ENCODE measurements at places on chromosomes 11 and 22.
A peak's percentile ranks its signal among the peaks of the same experiment; 100 is the strongest.

- peak; percentile 7 for DNase-seq
Observed at GRCh38 chr11:72111300-72112142, 974 bp downstream of the ANAPC15 start.

DNA sequence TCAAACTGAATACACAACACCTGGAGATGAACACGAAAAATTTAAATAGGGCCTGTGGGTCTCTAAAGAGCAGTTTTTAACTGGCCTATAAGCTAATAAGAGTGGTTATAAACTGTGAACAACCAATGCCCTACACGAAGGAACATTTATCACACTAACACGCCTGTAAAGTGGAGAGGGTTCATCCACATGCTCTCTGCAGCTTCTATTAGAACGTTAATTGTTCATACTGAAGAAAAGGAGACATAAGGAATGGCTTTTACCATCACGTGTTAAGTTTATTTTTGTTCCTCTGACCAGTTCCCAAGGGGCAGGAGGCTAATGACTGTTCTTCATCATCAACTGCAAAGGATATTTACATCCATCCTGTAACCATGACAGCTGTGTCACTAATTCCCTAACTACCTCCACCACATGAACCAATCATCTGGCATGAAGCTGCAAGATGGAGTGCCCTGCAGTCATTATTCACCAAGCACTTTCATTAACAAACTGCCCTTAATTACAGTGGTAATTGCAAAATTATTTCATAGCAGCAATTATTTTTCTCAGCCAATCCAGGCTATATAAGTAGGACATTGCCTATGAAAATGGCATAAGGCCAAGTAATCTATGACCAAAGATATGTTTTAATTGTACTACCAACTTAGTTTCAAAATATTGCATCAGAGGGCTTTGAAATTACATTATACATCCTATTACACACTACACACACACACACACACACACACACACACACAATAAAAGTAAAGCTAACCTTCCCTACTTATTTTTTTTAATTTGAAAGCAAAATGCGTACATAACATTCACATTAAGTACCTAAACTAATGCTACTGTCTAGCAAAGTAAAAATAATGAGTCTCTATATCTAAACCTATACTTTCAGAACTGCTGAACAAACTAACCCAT is 186.7 kb downstream of the CADM1 start:
- DNase-seq, result peak; percentile 35

GRCh38 chr11:104944076-104944475 is 24.3 kb downstream of the CASP4 start:
- DNase-seq, result no peak

DNA sequence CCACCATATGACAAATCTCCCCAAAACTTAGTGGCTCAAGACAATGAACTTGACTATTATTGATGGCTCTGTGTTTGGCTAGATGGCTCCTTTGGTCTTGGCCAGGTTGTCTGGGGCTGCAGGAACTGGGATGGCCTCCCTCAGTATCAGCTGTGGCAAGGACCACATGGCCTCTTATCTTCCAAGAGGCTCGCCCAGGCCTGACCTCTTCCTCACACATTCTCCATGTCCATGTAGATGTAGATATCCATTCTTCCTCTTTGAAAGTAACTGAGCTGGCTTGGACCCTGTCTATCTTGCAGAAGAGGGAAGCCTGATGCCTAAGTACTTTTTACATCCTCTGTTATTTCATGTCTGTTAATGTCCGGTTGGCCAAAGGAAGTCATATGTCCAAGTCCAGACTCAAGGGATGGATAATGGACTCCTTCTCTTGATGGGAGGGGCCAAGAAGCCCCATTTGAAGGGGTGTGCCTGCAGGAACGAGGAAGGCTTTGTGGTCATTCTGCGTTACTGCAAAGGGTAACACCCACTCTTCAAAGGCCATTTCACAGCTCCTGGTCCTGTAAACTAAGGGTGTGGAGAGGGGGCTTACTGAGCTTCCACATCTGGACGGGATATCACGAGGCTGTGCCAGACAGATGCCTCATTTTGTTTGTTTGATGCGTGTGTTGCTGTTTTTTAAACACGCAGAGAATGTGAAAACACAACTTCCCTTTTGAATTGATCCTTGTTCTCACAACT is 87.1 kb downstream of the GRIK4 start:
- DNase-seq, result no peak

All from tongue (tissue), 3 donors.